ENCODE measurements at places on chromosomes 6 and 20.
A peak's percentile ranks its signal among the peaks of the same experiment; 100 is the strongest.

DNA sequence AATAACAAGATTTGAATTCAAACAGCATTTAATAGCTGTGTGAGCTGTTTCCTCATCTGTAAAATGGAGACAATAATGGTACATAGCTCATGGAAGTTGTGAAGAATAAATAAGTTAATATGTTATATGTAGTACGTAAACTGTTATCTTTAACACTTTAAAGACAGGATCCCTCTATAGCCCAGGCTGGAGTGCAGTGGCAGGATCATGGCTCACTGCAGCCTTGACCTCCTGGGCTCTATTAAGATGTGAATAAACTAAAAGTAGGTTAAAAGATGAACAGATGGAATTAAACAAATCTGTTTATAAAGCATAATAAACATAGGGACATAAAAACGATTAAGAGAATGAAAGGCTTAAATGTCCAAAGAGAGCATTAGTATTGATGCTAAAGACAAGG is 3.0 kb downstream of the AMD1 start:
- no peak for DNase-seq

- no peak for DNase-seq
Measured at GRCh38 chr6:157840776-157841175, 17.7 kb downstream of the SNX9 start.

DNA sequence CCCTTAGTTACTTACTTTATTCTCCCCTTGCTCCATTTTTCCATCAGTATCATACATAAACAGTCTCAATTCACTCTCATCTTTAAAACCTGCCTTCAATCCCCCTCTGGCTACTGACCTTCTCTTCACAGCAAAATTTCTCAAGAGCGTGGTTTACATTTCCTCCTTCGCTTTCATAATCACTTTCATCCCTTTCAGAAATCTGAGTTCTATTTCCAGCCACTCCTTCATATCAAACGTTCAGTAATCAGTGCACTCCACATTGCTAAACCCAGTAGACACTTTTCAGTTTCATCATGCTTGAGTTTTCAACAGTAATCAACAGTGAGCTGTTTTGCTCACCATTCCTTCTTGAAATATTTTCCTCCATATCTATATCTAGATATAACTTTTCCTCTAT is 176.7 kb upstream of the HSF2 start:
- DNase-seq = no peak

GRCh38 chr6:166566026-166567011 is 20.2 kb downstream of the RAMACL start:
- no peak for DNase-seq

DNA sequence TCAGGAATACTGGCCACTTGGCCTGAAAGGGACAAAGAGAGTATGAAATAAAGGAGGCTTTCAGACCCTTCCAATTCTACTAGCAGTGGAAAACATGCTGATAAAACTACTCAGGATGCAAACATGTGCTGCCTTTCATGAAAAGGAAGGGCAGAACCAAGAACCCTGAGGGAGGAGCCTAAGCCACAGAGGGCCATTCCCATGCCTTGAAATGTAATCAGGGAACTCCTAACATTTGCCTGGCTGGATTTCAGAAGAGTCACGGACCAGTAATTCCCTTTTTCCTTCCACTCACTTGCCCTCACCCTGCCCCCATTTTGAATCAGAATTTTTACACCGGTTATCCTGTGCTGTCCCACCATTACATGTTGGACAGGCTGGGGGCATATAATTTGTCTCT is 116.2 kb downstream of the LAMP5 start:
- DNase-seq = no peak

DNA sequence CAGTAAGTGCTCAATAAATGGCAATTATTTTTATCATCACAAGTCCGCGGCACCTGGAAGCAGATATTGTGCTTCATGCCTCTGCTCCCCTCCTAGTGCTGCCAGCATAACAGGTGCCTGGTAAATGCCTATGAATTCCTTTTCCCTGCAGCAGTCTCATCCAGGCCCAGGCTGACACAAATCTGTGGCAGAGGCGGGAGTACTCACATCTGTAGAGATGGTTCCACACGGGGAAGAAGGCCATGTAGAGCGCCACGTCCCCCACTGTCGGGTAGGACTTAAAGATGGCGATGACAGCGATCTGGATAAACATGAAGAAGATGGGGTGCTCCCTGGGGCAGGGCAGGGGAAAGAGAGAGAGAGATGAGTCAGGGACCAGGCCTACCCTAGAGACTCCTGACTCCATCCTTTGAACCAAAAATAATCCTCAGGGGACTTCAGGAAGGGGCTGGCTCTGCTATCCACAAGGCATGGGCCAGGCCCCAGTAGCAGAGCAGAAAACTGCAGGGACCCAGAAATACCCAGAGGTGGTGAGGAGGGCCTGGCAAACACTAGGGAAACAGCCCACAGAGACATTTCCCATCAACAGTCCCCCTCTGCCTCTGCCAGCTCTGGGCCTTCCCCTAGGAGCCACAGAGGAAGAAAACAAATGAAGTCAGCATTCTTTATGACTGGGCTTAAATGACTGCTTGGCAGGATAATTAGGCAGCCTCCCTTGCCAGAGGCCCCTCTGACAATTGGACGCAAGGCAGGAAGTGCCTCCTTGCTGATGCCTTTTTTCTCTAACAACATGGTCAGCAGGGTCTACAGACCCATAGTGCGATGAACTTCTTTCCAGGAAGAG is 23.0 kb downstream of the MAP1LC3A start:
- no peak for DNase-seq

- DNase-seq = no peak
Measured at GRCh38 chr20:19328676-19329075, 116.2 kb downstream of the SLC24A3 start.

DNA sequence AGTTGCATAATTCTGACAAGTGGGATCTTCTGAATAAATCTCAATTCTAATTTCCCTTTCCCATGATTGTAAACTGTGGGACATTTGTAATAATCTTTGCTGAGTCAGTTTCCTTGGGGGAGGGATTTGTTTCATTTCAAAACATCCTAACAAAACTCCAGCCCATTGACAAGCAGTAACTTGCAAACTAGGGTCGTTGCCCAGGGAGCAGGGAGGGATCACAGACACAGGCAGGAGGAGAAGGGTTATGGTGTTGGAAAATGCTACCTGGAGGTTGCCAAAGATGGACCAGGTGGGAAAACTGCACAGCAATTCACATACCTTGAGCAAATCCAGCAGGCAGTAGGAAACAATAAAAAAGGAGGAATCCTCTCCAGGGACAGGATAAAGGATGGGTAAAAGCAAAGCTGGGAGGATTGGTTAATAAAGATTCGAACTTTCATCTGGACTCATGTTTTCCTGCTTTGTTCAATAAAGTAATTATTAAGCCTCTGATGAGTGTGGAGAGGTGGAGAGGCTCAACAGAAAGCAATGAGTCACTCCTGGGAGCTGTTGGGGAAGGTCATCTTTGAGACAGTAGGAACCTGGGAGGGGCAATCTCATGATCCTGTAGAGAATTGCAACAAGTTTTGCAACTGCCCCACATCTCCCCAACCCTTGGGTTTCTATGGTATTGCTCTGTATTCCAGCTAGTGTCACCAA is 87.3 kb upstream of the AKIRIN2 start:
- DNase-seq = peak; percentile 53

- DNase-seq = no peak
Measured at GRCh38 chr6:164925681-164926530, 383.5 kb downstream of the C6orf118 start.

GRCh38 chr6:119303164-119303887 is 46.2 kb downstream of the MAN1A1 start:
- DNase-seq = no peak

DNA sequence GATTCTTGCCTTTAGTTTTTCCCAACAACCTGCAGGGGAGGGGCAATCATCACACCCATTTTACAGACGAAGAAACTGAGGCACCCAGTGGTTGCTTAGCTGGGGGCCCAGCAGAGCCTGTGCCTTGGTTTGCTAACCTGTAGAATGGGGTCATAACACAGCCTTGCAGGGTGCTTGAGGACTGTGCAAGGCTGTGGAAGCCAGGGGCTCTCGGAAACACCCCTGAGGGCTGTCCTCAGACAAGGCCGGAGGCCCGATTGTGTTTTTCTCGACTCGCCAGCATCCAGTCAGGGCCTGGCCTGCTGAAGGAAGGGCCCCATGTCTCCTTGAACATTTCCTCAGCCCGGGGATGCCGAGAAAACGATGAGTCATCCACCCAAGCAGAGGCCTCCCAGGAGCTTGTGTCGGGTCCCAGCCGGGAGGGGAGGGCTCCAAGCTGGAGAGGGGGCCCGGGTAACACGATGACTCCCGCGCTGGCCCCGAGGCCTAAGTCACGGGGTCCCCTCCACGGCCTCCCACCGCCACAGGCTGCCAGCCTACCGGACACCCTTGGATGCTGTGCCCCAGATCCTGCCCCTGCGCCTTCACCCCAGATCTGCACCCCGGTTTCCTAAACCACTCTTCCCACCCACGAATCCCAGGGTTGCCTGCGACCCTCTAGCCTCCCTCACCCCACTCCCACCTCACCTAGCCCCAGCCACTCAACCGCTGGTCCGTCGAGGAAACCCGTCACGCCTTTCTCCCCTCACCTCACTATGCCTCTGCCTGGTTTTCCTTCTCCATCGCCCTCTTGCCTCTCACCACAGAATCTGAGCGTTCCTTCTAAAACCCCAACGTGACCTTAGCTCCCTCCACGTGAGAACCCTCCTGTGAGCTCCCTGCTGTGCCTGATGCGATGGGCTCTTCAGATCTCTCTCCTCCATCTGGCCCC is 10.6 kb downstream of the NOL4L start:
- DNase-seq = peak; percentile 60

- DNase-seq = no peak
Measured at GRCh38 chr6:106411643-106412200, 51.2 kb downstream of the CRYBG1 start.

DNA sequence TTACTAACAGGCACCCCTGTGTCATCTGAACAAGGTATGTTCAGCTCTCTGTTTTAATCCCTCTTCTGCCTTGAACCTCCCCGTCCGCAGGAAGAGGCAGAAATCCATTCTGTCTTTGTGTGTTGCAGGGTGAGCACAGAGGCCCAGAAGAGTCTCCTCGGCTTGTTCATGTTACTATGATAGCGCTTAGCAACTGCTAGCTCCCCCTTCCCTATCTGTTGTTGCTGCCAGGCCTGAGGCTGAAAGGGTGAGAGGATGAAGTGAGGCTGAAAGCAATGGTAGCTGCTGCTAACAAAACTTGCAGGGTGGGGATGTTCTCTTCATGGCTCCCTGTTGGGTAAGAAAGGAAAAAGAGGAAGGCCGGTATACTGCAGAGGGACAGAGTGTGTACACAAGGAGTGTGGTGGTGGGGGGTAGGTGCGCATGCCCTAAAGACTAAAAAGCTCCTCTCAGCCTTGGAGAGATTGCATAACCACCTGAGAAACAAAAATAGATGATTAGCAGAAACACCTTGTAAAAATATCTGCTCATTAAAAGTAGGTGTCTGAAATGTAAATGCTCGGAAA is 55.2 kb upstream of the CITED2 start:
- DNase-seq = no peak

GRCh38 chr6:43997345-43997677 is 129.9 kb downstream of the MRPL14 start:
- no peak for DNase-seq

DNA sequence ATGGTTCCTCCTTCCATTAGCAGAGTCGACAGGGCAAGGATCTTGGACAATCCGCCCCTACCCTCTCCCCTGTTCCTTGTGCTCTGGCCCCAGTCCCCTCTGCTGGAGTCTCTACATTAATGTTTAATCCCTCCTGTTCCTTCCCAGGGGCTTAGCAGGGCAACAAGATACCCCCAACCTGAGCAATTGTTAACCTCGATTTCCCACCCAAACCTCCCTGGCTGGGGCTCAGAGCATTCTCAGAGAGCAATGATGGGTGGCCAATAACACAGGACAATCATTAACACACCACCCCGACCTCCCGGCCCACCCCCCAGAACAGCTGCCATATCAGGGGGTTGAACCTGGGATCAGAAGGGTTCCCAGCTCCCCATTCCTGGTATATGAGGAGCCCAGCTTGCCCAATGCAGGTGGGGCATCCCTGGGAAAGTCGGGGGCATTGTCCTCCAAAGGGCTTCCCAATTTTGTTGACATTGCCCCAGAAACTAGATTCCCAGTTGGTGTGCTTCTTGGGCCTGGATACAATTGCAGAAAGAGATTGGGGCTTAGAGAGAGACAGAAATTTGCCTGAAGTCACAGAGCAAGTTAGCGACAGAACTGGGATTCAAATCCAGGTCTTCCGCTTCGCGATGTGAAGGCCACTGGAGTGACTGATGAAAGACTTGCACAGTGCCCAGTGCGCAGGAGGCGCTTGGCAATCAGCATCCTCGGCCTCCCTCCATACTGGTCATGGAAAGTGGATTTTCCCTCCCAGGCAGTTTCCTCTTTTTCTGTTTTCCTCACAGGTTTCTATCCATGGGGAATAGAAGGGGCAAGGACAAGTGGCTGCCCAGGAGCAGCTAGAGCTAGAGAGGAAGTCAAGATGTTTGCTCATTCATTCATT is 59.6 kb upstream of the TTPAL start:
- DNase-seq = no peak

- DNase-seq = no peak
Measured at GRCh38 chr20:39222101-39222500, 260.0 kb downstream of the DHX35 start.

DNA sequence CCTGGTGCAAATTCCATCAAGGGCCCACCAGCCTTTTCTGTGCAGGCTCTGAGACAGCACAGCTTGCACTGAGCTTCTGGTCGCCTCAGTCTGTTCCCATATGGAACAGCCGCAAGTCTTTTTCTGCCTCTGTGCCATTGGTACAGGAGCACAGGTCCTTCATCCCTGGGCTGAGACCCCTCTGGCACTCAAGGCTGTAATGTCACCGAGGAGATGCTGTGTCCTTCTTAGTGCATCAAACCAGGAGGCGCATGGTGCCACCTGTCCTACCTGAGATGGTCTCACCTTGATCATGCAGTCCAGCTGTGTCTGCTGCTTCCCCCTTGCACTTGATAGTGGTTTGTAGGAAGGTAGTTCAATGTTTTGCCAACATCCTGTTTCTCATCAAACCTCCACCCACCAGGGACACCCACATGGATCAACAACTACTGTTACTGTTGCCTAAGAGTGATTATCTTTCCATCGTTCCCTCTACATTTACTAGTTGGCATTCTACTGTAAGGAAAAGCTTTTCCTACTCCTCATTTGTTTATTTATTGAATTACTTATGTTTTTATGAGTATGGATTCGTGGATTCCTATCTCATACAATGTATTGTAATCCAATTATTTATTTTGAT is 29.0 kb downstream of the FAM50B start:
- DNase-seq = no peak

DNA sequence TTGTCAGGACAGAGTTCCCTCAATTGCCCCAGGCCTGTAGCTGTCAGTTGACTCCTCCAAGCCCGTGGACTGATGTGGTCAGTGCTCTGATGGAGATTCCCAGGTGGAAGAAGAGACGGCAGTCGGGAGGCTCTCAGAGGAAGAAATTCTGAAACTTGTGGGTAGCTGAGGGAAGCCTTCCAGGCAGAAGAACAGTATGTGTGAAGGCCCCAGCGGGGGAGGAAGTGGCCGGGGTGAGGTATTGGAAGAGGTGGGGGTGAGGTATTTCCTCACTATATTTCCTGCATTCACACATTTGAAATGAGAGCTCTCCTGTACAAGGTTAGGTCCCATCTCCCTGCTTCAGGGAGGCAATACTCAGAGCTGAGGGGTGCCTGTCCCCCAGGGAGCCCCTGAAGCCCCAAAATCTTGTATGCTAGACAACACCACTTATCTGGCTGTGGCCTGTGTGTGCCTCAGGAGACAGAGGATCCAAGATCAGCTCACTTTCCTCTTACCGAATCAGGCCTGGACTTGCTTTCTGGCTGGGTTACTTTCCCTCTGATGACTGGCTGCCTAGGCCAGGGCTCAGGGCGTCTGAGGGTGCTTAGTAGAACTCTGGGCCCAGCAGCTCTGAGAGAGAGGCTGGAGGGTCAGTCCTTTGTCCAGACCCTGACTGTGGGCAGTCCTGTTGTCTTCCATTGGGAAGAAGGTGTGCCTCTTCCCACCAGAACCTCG is 49.3 kb upstream of the MYL9 start:
- no peak for DNase-seq
